ENCODE measurements at places on chromosomes 16 and 17.

GRCh38 chr16:54140057-54140787 lies 146.4 kb downstream of the IRX3 start:
- DNase-seq, result no peak

GRCh38 chr17:48176471-48176855 lies 68.9 kb downstream of the SNX11 start:
- no peak for DNase-seq

DNA sequence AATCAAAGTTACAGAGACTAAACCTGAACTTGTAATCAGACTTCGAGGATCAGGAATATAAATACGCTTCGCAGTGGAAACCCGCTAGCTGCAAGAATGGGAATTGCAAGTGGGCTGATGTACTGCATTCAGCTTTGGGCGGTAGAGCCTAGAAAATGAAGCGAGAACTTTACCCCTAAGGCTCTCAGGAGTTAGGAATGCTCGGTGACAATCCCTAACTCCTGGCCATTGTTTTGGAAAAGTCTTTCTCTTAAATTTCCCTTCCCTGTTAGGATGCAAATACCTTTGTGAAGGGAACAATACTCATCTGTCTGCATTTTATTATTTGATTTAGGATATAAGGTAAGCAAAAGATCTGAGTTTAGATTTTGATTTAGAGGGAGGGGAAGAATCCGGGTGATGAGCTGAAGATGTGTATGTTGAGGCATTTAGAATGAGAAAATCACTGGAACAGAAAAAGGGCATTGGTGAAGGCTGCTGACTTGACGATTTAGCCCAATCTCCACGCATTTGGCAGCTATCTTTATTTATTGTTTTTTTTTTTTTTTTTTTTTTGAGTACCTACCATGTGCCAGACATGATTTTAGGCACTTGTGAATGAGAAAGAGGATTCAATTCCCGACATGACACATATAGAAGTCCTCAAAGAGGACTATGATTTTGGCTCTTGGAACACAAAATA lies 2.2 kb upstream of the TOX3 start:
- no peak for DNase-seq

DNA sequence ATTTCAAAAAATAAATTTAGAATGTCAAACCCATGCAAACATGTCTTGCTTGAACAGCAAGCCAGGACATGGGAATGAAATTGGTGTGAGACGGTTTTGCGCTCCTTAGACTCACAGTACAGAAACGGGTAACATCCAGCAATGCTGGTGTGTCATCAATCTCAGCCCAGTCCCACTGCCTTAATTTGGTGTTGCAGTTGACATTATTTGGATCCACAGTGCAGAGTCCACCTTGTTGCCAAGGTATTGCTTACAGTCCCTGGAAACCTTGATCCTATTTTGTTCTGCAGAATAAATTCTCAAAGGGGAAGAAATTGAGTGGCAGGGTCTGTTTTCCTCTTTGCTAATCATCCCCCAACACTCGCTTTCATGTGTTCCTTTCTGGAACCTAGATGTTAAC lies 311.6 kb upstream of the MON1B start:
- DNase-seq, result no peak

DNA sequence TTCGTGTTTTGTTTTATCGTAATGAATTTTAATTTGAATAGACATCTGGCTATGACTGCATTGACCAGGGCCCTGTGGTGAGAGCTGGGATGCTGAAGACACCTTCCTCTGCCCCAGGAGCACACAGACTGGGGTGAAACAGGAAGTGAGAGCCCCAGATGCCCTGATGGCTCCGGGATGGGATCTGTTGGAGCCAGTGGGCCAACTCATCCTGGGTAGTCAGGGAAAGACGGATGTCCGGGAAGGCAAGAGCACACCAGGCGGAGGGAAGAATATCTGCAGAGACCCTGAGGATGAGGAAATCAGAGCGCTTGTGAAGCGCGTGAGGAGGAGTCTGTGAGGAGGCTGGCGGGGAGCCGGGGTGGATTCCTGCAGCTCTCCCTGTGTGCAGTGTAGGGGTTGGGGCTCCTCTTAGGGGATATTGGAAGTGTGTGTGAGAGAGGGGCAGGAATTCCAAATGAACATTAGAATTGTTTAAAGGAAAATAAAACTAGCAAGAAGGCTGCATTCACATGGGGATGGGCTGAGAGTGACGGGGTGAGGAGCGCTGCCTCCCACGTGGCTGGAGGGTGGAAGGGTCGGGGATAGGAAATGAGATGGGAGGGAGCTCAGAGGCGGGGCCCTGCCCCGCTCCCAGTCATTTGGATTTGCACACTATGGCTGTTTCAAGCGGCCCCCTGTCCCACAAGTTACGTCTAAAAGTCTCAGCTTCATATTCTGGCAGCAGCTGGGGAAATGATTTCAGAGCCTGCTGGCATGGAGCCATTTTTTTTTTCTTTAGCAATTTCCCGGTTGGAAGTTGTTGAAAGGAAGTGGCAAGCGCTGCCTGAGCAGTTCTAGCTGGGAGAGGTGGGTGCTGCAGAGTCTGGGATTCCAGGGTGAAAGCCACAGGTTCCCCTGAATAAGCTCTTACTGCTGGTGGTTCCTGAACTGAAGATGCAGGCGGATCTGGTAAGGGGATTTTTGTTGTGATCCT lies 71.2 kb upstream of the LGALS9 start:
- peak; percentile 41 for DNase-seq

DNA sequence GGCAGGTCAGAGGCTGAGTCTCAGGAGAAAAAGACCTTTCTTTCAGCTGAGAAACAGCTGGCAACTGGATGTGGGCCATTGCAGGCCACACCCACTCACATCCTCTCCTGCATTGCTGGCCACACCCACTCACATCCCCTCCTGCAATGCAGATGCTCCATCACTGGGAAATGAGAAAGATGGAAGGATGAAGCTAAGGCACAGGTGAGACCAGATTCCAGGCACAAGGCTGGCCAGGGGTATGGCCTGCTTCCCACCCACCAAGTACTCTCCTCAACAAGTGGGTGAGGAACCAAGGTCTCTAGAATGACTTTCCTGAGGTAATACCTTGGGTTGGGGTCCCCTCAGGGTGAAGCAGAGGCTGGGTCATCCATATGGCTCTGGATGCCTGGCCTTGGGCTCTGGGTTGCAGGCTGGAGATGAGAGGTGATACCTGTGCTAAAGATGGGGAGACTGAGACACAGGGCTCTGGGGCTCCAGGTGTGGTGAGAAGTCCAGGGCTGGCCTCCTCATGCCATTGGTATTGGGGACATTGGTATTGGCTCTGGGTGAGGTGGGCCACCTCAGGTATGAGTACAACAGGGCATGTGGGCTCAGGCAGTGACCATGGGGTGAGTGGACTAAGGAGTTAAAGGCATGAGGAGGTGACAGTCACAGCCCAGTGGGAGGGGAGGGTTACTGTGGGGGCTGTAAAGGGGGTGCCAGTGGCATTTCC lies 1726.8 kb downstream of the TP53TG3F start:
- no peak for DNase-seq

DNA sequence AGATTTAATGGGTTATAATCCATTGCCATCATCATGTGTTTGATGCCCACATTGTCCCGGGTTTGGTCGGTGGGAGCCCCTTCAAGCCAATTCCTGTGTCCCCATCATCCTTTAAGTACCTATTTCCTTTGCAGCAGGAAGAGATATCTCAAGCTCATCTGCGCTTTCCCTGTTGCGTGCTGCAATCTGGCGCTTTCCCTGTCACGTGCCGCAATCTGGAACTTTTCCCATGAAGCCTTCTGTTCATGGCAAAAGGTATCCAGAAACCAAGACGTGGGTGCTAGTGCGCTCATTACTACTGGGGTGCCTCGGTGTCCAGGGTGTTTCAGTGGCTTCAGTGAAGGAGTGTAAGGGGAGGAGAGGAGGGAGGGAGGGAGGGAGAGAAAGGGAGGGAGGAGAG lies 174.6 kb upstream of the ZNF469 start:
- DNase-seq, result no peak

- DNase-seq, result no peak
These were observed at the start of gene VASN for GRCh38 chr16:4371357-4372000. Gene VASN (plus strand): TSS chr16:4371848. CDS start chr16:4380878, 9,030 bp downstream.

GRCh38 chr17:80781807-80782277 lies 209.8 kb upstream of the CHMP6 start:
- no peak for DNase-seq

DNA sequence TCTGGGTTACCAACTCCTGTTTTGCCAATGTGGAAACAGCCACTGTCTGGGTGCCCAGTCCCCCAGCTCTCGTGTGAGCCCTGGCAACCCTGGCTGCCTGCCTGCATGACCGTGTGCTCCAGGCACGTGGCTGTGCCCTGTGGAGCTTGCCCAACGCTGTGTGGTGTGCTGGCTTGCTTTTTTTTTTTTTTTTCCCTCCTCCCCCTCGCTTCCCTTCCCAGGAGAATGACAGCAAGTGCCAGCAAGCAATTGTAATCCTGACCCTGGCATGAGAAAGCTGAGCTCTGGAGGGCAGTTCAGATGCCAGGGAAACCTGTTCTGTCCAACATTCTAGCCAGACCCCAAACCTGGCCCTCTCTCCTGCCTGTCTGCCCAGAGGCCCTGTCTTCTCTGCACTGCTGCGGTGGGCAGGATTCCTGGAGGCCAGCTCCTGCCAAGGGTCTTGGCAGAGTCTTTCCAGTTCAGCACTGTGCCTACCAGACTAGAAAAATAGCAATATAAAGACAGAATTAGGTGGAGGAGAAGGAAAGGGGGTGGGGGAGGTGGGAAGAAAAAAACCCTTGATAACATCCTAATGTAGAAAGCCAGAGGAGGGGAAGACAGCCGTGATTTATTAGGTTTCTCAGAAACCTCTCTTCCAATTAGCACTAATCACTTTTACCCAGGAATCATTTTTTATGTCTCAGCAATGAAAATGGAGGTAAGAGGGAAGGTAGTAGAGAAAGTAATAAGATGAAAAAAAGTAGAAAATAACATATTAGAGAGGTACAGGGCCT lies 9.0 kb downstream of the HLF start:
- no peak for DNase-seq

GRCh38 chr16:83023011-83023410 lies 396.2 kb downstream of the CDH13 start:
- no peak for DNase-seq

DNA sequence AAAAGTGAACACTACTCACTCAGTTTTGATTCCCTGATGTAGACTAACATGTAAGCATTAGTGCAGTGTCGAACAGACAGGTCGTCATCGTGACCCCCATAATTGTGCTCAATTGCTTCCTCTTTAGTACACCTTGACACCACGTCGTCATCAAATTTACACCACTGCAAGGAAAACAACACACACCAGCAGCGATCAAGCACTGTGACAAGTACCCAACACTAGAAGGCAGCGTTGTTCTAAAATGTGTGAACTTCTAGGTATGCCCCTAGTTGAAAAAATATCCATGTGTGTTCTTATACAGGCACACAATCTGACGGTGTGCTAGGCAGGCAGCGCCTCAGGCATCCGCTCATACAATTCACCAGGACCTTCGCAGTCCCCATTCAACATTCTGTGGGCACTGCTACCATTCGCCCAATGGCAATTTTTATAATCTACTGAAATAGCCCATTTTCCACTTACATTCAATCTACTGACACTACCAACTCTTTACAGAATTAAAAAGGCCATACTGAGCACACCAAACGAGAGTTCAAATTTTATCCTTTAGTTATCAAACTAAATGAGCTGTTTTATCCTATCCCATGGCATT lies 23.1 kb downstream of the LITAFD start:
- peak; percentile 10 for DNase-seq

DNA sequence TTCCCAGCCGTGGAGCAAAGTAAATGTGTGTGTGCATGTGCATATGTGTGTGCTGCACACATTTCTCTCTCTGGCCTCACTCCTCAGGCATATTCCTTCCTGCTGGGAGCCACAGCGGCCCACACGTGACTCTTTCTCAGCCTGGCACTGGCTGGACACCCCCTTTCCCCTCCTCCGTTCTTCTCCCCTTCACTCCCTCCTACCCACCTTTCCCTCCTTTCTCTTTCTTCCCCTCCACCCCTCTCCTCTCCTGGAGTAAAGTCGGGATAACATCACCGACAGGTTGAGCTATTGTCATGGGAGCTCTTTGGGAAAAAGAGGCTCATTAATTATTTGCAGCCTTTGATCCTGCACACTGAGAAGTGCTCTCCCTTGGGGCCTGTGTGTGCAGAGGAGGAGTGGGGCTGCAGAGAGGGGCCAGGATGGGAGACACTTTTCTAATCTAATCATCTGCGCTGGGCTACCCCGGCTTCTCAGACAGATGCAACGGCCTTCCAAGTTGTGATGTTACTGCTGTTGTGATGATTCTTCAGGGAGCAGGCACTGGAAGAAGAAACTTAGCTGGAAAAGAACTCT lies 126.3 kb upstream of the HSBP1 start:
- no peak for DNase-seq

DNA sequence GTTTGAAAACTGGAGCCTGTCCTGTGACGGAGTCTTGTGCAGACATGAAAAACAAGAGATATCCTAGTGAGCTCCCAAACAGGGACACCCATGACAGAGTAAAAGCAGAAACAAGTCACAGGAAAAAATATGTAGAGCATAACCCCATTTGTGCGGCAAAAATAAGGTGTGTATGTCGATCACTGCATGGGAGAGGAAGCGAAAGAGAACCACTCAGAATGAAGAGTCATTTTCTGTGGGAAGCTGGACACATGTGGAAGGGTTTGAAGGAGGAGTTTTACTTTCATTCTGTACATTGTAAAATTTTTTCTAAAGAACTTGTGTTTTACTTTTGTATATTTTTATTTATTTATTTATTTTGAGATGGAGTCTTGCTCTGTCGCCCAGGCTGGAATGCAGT lies 72.1 kb downstream of the JPH3 start:
- no peak for DNase-seq

DNA sequence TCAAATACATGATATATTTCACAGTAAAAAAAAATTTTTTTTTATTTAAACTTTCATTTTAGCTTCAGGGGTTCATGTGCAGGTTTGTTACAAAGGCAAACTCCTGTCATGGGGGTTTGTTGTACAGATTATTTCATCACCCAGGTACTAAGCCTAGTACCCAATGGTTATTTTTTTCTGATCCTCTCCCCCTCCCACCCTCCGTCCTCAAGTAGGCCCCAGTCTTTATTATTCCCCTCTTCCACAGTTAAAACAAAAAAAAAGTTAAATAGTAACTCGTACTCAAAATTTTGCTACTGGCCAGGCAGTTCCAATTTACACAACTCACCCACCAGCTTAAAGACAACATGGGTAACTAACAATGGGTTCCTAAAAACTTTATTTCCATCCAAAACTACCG lies 63.9 kb downstream of the WDR59 start:
- DNase-seq, result no peak

- no peak for DNase-seq
These were observed 191.6 kb downstream of the WWOX start for GRCh38 chr16:78290872-78291591.

DNA sequence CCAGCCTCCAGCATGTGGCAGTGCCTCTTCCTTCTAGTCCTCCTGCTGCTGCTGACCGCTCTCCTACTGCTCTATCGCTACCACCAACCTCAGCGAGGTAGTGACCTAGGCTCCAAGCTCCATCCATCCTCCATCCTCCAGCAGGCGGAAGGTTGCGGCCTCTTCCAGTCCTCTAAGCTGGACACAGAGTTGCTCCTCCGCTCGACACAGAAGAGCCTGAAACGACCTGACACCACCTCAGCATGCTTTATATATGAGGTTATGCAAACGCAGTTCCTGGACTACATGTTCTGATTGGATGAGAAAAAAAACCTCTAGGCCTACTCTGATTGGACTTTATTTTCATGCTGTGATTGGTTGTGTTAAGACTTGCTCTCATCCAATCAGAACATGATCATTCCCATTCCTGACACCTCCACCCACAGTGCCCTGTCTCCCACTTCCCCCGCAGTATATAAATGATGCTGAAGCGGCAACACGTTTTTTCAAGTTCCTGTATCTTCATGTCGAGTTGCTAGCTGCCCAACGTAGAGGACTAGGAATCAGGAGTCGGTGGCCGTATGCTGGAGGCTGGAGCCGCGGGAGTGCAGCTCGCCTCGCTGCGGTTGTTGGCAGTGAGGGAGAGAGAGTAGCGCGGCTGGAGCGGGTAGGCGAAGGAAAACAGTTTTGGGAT lies 398.1 kb downstream of the KCNJ18 start:
- DNase-seq, result no peak
